ENCODE measurements at places on chromosomes 6 and 20.
A peak's percentile ranks its signal among the peaks of the same experiment; 100 is the strongest.

DNA sequence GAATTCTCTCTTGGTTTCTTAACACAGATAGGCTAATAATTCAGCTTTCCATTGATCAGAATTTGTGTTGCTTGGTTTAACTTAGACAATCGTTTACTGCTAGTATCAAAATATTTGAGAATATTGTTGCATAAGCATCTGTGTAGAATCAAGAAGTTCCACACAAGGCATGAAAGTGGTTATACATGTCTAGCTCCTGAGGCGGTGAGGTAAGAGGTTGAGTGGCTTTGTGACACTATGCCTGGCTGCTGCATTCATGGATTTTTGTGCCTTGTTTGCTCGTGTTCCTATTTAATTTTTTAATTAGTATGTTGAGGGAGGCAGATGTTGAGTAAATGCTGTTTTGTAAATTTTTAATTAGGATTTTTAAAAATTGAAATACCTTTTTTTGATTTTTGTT lies 10.2 kb downstream of the PKIB start:
- DNase-seq = no peak

GRCh38 chr20:11431621-11432020 lies 486.1 kb upstream of the BTBD3 start:
- no peak for DNase-seq

GRCh38 chr20:13101706-13102105 lies 92.9 kb downstream of the SPTLC3 start:
- no peak for DNase-seq

DNA sequence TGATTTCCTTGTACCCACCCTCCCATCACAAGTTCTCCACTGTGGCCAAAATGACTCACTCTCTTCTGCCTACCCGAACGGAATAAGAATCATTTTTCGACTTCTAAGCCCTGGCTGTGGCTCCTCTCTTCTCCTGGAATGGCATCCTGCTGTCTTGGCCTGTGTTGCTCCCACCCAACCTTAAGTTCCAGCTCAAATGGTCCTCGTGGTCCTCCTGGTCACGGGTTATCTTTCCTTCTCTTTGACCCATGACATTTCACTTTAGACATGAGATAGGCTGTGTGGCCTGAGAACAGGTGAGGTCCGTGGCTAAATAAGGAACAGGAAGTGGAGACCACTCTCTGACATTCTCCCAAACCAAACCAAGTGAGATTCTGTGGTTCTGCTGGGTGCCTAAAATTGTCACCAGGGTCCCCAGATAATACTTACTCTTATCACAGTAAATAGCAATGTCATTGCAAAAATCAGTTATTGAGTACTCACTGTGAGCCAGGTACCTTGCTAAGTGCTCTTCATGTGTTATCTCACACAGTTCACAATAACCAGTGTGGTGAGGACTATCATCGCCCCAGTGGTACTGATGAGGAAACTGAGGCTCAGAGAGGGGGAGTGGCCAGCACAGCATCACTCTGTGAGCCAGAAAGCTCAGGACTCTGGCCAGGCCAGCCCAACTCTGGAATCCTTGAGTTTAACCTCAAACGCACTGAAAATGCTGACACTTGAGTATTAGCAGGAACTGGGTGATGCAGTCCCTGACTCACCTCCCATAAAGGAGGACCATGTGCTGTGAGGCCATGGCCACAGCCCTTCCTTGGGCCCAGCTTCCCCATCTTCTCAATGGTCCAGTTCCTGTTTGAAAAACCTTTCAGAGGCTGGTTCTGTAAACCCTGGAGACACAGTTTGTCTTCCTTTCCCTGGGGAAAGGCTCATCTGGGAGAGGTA lies 74.8 kb upstream of the SIRPA start:
- no peak for DNase-seq

DNA sequence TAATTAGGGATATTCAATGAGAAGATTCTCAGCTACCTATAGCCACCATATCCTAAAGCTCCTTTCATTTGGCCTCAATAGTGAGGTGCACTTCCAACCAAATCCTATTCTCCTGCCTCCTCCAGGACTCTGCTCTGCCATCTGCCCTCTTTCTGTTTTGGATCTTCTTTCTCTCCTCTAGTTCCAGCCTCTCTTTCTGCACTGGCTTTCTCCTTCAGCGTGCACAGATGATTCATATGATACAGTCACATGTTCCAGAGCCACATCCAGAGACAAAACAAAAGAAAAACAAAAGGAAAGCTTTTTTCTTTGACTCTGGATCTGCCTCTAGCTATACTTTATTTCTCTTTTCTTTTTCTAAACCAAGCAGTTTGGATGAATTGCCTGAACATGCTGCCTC lies 531.9 kb upstream of the MAN1A1 start:
- peak; percentile 26 for DNase-seq

DNA sequence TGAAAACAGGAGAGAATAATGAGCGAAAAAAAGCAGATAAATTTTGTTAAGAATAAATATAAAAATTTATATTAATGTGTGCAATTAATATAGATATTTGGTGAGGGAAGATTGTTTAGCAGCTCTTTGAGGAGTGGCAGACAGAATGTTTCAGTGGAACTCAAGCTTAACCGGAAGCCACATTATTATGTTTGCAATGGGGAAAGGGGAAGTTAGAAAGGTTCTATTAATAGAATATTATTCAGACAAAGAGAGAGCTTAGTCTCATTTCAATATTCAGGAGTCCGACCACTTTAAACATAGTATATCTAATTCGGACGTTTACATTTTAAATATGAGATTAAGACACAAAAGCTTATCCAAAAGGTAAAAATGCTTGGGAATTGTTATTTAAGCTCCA lies 81.6 kb upstream of the KHDRBS2 start:
- DNase-seq = no peak

DNA sequence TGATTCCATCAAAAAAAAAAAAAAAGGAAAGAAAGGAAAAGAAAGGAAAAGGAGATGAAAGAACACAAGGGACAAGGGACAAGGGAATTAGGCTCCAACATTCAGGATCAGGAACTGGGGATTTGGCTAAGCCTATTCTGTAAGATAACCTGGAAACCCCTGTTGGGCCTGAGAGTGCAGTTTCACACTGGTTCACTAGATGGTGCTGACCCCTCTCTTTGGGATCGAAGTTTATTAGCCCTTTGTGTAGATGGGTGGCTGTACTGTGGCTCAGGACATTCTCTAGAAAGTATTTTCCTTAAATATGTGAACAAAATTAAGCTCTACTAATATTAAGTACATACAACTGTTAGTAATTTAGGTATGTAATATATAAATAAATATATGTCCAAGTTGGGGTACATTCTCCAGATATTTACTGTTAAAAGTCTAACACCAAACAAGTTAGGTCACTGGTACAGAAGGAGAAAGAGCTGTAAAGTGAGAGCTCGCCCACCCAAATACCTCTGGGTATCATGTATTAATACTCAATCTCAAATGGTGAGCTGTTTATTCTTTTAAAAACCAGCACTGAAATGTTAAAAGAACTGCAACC lies 6.3 kb downstream of the OR2A4 start:
- DNase-seq = peak; percentile 86

DNA sequence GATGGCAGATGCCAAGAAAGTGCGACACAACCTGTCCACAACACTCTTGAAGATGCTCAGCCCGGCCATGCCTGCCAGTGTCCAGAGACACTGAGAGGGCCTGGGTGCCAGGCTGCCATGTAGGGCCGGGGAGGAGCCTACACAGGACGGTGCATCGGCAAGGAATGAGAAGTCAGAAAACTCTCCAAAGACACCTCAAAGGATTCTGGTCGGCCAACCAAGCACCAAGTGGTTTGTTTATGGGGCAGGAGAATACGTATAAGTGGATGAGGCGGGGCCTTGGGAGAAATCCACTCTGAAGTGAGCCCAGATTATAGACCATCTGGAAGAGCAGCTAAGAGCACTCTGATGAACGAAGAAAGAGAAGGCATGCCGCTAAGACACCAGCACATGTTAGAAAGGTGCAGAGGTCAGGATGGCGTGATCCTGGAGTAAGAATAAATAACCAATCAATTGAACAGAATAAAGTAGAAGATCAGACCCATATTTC lies 120.7 kb upstream of the FOXQ1 start:
- no peak for DNase-seq

DNA sequence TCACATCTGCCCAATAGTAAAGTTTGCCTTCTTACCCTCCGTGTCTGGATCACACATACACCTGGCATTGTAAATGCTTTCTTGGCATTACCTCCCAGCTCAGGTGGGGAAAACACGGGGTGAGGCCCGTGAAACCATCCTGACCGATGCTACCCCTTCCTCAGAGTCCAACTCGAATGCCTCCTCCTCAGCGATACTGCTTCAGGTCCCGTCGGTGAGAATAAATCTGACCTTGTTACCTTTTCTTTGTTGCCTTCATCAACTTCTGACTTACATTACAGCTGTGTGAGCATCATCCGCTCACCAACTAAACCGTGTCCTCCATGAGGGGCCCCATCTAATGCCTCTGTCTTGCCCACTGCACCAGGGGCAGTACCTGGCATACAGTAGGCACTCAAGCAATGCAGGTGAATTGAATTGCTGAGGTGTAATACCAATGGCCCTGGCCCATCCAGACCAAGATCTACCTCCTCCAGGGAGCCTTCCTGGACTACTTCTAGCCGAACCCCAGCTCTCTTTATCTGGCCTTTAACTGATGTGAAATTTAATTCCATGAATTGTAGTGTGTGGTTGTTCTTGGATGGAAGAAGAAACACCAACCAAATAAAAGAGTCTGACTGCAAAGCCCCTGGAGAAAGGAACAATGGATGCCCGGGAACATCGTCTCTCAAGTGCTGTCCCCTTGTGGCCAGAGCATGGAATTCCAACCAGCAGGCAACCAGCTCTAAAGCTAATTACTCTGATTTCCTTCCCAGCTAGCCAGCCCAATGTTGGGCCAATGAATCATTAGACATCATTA lies 141.5 kb downstream of the ANKRD60 start:
- peak; percentile 80 for DNase-seq

- DNase-seq = no peak
Measured at GRCh38 chr6:18493925-18494324, 106.8 kb downstream of the RNF144B start.

- DNase-seq = peak; percentile 81
Measured at GRCh38 chr6:54267798-54268197, 40.4 kb upstream of the TINAG start.

GRCh38 chr20:58800134-58800871 lies 50.4 kb downstream of the GNAS-AS1 start:
- no peak for DNase-seq

DNA sequence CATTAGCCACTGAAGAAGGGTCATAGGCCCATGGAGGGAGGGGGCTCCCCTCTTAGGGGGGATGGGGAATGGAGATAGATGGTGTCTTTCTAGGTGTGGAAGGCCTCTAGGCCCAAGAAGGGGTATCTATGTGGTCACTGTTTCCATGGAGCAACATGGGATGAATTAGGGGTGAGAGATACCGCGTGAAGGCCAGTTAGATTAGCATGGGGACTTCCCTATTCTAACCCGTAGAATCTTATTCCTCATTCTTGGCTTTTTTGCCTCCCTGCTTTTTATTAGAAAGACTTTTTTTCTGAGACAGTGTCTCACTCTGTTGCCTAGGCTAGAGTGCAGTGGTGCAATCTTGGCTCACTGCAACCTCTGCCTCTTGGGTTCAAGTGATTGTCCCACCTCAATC lies 3.2 kb downstream of the RAB44 start:
- DNase-seq = no peak

DNA sequence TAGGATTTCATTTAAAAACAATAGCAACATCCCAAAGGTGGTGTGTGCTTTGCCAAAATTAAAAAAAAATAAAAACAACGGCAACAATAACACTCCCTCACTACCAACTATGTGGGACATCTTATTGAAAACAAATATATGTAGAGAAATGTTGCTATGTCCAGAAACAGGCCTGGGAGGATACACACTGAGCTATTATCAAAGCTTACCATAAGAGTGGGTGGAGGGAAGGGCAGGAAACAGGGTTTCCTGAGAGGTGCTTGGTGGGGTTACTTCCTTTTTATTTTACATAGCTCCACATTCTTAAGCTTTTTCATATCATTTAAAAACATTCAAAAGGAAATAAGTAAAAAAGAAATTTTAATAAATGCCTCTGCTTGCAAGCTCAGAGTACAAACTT lies 150.0 kb upstream of the RIPOR2 start:
- no peak for DNase-seq

DNA sequence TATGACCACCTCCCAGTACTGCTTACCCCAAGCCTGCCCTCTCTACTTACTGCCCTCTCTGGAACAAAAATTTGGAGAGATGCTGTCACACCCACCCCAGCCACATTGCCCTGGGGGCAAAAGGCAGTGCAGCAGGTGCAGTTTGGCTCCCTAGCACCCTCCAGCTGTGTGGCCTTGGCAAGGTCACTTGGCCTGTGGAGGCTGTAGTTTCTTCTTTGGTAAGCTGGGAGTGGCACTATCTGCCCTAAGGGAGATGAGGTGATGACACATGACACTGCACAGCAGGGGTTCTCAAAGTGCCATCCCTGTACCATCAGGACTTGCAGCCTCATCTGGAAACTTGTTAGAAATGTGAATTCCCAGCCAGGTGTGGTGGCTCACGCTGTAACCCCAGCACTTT lies 44.8 kb downstream of the TAF8 start:
- DNase-seq = no peak

- no peak for DNase-seq
Measured at GRCh38 chr6:82494367-82494766, 130.8 kb downstream of the TPBG start.

Measured in SK-MEL-5 (cell line).